Renal cortical epithelial cell (primary cell): ENCODE measurements at places on chromosomes 2 and 18.

GRCh38 chr2:182971820-182972547 is 66.3 kb downstream of the NCKAP1 start:
- no peak for DNase-seq

- no peak for DNase-seq
Observed at GRCh38 chr18:27372386-27372785, 187.3 kb upstream of the CHST9 start.

GRCh38 chr2:167424803-167425755 is 536.8 kb downstream of the XIRP2 start:
- no peak for DNase-seq

DNA sequence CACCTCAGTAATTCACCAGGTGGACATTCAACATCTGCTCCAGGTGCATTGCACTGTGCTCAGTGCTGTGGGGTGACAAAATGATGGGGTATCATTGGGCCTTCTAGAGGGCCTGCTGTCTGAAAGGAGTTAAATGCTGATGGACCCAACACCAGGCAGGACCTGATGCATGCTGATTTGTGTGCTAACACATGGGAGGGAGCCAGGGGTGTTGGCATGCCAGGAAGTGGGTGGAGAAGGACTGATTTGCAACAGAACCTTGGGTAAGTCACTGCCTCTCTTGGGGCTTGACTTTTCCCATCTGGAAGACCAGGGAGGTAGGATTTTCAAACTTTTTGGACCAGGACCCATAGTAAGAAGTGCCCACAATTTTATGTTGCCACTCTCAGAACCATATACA is 57.9 kb upstream of the CXCR4 start:
- DNase-seq: no peak

DNA sequence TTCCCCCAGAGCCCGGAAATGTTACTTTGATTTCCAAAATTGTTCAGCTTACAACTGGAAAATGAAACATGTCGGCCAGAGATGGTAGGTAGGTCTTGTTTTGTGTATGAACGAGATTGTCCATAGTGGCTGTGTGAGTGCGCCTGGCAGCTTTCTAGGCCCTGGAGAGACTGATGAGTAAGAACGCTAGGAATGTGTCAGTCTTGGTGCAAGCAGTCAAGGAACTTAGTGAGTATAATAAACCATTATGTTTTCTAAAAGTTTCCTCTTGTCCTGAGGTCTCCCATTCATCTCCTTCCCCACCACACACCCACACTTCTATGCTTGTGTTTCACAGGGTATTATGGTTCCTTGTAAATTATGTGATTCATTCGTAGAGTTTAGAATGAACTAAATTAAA is 234.2 kb downstream of the CDH2 start:
- DNase-seq: peak; percentile 26

DNA sequence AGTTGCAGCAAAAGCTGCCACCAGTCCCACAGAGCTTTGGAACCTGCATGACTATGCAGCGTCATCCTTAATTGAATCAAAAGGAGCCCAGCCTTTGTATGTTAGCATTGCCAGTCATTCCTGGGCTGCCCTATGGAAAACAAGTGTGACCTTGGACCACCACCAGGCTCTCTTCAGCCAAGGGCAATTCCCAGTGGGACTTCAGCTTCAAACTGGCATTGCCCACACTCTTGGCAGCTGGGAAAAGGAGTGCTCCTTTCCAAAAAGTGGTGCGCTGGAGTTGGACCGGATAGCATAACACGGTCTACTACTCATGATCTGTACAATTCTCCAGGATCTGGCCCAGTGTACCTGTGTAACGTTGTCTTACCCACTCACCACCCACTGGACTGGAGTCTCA is 259.5 kb downstream of the MREG start:
- no peak for DNase-seq

- DNase-seq: peak; percentile 10
Observed at GRCh38 chr2:225566798-225567197, 167.3 kb downstream of the NYAP2 start.

DNA sequence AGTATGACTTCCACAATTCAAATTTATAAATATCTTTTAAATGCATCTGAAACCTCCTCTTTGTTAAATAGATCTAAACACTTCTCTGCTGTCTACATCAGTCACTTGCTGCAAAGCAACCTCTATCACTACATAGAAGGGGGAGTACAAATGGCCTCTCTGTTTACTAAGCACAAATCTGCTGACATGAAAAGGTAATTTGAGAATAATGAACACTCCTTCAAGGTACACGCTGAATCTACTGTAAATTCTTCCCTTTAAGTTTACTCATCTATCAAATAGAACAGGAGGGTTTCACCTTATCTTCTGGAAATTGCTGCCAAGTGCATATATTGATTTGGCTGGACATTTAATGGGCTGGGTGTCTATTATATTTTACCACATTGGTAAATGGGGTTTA is 879.6 kb downstream of the SUCLG1 start:
- DNase-seq: no peak

DNA sequence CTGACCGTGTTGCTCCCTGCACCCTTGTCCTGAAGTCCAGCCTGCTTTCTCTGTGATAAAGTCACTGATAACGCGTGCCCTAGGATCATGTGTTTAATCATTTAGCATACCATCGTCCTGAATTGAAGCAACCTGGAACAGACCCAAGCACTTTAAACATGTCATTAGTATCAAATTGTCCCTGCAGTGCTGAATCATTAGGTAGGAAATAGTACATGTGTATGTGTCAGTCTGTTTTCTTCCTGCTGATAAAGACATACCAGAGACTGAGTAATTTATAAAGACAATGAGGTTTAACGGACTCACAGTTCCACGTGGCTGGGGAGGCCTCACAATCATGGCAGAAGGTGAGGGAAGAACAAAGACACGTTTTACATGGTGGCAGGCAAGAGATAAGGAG is 2.8 kb downstream of the ASB18 start:
- no peak for DNase-seq

DNA sequence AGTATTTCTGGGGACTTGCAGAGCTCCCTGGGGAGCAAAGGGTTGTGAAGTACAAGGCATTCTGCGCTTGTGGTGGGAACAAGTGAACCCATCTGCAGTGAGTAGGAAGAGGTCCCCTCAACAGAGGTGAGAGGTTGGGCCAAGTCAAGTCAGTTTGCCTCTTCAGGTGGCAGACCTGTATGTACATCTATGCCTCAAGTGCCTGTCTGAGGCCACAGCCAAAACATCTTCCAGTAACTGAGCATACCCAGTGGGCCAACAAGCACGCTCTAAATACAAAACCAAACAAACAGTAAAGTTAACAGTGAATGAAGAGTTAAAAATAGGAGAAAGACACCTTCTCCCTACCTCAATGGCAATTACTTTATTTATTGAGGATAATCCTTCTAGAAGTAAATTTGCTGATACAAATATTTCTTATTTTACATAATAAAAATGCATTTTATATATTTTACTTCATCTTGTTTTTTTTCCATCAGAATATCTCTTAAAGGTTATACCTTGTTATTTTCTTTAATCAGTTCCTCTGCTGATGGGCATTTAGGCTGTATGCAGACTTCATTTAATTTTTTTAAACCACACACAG is 2.5 kb downstream of the GYPC start:
- no peak for DNase-seq

- no peak for DNase-seq
Observed at GRCh38 chr2:198408171-198408570, 603.8 kb downstream of the PLCL1 start.

DNA sequence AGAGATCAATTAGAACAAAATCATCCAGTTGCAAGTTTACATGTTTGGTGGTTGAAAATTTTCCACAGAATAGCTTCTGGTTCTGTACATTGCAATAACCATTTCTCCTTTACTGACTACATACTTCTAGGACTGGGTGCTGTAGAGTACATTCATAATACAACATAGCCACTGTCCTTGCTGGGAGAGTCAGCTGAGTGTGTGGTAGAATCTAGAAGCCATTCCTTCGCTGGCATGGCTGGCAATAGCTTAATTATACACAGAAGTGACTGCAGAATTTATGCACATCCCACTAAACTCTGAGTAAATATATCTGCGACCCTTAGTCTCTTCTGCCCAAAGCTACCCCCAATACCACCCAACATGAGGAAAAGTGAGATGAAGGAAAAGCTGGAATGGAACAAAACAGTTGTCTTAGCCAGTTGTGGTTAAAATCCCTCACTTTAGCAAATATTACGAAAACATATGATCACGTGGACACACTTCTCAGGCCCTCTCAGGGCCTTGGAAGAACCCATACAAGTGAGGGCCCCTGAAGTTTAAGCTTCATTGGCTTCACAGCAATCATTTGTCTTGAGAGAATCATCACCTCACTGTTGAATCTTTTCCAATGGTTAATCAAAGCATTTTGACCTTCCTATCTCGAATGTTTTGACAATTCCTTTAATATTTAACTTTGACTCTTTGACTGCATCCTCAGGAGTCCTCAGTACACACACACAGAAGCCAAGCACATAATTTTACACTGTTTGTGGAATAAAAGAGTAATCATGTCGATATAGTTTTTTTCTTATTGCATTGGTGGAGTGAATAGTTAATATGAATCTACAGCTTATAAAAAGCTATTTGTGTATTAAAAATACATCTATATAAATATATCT is 225.1 kb downstream of the ZNF385B start:
- peak; percentile 96 for DNase-seq

DNA sequence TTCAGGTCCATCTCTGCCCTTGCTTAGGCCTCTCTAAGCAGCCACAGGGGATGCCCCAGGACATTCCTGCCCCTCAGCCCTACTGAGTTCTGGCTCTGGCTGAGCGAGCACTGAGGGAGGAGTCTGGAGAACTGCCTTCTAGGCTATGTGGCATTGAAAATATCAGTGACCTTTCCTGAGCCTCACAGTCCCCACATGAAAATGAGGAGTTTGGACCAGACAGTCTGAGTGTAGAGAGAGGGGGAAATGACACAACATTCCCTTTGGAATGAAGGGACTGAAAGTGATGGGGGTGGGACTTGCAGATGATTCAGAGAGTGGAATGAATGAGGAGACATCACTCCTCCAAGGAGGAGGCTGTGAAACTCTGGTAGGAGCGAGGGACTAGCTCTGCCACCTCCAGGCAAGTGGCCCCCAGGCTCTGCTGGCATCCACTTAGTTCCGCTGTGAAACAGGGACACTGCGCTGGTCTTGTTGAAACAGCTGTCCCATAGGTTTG is 8.0 kb downstream of the TNS1 start:
- peak; percentile 73 for DNase-seq

GRCh38 chr2:134233728-134234136 is 20.1 kb upstream of the MGAT5 start:
- DNase-seq: peak; percentile 23

DNA sequence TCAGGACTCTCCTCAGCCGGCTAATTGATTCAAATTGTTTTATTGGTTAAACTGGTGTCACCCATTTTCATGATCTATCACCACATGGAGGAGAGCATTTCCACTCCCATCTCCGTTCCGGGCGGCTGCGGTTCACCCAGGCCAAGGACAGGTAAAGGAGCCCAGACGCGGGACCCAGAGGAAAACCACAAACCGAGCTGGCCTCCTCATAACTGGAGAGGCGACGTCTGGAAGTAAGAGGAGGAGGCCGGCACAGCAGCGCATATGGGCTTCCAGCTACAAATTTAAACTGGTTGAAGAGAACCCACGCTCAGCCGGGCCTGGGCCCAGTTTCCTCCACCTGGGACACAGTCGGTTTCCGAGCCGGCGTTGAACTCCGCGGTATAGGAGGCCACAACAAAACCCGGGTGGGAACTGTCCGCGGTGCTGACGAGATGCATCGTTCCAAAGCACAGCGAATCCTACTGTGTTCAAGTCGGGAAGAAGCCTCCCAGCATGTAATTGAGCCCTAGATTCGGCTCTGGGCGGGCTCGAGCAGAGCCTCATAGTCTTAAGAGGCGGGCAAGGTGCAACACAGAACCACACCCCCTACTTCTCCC is 3.0 kb upstream of the SKOR2 start:
- peak; percentile 27 for DNase-seq

GRCh38 chr18:13028869-13029268 is 37.7 kb downstream of the CEP192 start:
- no peak for DNase-seq

DNA sequence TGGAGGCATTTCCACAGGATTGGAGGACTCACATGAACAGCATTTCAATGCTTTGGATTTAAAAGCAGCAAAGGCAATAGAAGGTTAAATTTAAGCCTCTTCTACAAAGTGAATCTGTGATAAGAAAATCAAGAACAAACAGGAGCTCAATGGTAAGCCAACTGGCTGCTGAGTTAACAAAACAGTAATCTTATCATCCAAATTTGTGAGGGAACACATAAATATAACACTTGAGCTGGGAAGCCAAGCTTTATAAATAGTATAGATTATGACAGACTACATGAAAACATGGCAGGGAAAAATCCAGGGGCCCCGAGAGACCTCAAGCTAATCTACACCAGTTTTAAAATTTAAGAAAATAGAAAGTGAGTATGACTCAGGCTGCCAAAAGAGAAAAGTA is 108.5 kb upstream of the PGAP1 start:
- DNase-seq: no peak

DNA sequence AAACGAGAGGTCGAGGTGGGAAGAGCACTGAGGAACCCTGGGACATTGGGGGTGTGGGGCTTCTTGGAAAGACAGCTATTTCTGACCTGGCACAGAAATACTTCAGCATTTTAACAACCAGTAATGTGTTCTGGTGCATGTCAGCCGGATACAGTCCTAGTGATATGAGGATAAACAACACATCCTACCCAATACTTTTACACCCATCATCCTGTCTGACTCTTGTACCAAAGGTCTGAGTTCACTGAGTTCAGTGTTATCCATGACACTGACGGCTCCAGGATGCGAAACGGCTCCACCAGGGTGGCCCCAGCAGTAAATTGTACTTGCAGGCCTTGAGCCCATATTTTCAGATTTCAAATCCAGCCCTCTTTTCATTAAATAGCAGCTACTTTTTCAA is 65.9 kb upstream of the SH3BP4 start:
- DNase-seq: no peak

DNA sequence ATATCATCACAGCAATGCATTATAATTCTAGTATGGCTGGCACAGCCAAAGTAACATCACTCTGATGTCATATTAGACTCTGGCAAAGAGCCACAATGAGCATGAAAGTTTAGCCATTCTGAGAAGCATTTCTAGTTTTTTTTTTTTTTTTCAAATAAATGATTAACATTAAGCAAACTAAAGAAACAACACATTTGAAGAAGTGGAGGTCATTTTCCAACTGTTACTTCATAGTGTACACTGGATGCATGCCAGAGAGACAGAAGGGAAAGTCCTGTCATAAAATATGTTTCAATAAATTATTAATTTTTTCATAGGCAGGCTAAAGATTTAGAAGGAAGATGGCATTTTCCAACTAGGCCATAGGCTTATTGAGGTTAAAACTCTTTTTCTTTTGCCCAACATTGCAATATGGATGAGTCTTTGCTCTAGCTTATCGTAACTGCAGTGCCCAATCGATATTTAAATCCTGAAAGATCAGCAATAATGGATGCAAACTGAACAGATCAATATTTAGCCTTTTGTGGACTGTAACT is 1630.4 kb upstream of the ACVR2A start:
- peak; percentile 65 for DNase-seq
